ENCODE measurements at places on chromosomes 12 and 14.

GRCh38 chr12:103742349-103742932 is 98.6 kb downstream of the NT5DC3 start:
- no peak for DNase-seq

- DNase-seq = peak; percentile 79
Measured at GRCh38 chr14:100106250-100107112, 41.3 kb downstream of the EVL start.

DNA sequence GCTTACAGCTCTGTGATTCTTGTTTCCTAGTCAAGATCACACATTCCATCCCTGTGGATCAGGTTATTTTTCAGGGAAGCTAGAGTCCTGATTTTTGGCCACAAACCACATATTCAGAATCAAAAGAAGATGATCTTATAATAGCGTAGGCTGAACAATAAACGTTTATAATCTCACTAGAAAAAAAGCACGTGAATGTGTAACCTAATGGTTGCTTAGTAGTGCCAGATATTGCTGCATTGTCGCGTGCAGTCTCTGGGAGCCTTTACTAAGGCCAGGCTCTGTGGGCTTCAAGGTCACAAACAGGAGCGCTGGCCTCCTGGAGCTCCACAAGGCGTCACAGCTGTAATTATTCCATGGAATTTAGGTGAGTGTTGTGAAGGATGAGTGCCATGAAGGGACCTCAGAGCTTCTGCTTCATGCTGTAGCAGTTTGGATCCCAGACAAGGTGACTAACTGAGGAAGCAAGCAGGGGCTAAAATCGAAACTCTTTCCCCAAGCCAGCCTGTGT is 17.4 kb downstream of the CDKN1B start:
- no peak for DNase-seq

- DNase-seq = no peak
Measured at GRCh38 chr14:75306927-75307699, 28.5 kb downstream of the FOS start.

DNA sequence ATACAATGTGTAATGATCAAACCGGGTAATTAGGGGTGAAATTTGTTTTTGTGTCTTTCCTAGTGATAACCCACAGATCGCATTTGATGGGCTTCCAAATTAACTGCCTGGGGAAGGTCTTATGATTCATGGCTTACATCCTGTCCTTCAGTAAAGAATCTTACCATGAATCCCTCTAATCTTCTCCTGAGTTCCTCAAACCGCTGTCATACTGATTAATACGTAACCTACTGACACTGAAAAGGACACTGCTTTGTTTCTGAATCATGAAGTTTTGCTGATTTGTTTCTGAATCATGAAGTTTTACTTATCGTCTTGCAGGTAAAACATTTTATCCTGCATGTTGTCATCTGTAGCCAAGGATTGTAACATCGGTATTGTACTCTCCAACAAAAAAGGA is 52.0 kb upstream of the CRY1 start:
- DNase-seq = no peak

DNA sequence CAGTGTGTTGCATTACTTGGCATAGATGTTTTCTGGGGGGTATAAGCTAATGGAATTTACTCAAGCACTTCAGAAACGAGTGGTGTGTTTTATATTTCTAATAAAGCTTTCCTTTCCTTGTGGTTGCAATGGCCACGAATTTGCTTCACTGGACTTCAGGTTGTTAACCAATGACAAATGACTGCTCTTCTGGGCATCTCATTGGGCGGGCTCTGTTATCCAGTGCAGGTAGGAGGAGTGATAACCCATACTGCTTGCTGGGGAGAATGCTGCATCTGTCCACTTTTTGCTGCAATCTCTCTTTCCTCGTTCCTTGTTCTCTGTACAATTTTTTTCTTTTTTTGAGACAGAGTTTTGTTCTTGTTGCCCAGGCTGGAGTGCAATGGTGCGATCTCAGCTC is 80.0 kb upstream of the RPH3A start:
- DNase-seq = no peak

GRCh38 chr14:99224948-99225347 is 47.0 kb downstream of the BCL11B start:
- DNase-seq = no peak

- DNase-seq = peak; percentile 24
Measured at GRCh38 chr14:22143363-22143762, 445.7 kb downstream of the DAD1 start.

GRCh38 chr14:31508135-31508534 is 20.3 kb upstream of the GPR33 start:
- DNase-seq = no peak

GRCh38 chr12:32586390-32586789 is 92.7 kb upstream of the DNM1L start:
- peak; percentile 45 for DNase-seq

- no peak for DNase-seq
Measured at GRCh38 chr14:91570021-91570420, 59.9 kb upstream of the PPP4R3A start.

DNA sequence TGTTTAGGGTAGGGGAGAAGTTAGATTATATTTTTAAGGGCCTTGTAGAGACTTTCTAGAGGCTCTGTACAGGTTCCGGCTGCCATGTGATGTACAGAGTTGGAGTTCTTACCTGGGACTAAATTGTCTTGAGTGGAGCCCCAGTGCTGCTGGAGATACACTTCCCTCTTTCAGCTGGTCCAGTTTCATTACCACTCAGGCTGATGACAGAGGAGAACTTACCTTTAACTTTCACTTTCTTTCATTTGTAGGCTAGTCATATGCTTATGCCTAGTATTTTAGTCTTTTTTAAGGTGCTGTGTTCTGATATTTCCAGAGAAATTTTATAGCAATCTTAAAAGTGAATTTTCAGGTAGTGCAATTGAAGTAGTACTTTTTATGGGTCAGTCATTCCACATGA is 117.3 kb downstream of the ERC1 start:
- DNase-seq = peak; percentile 61

DNA sequence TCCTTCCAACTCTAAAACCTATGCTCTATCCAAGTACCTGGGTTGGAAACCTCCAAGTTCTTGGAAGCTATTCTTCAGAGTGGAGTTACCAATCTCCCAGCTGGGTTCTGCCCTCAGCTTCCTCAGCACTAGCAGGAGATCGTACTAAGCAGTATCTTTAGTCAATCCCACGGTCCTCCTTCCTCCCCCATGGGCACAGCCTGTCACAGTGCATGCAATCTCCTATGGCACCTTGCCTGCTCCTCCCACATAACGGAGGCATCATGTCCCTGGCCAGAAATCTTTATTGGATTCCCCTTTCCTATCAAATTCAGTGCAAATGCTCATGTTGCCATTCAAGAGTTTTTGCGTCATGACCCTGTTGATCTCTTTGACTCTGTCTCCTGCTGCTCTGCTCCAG is 5.4 kb upstream of the LPAR5 start:
- no peak for DNase-seq
